ENCODE measurements at places on chromosomes 7 and 10. TPM values are rescaled to one million over a fixed set of nuclear protein-coding genes. Genes with fewer than 3 reads are reported as not detected.

- no peaks in the 10 kb centered on the region for H3K27me3 ChIP-seq
- no peak overlapping the region for H3K4me3 ChIP-seq
- no peak overlapping the region for H3K27ac ChIP-seq
These were observed 135.0 kb downstream of the GALNT17 start for GRCh38 chr7:71266912-71267311.

DNA sequence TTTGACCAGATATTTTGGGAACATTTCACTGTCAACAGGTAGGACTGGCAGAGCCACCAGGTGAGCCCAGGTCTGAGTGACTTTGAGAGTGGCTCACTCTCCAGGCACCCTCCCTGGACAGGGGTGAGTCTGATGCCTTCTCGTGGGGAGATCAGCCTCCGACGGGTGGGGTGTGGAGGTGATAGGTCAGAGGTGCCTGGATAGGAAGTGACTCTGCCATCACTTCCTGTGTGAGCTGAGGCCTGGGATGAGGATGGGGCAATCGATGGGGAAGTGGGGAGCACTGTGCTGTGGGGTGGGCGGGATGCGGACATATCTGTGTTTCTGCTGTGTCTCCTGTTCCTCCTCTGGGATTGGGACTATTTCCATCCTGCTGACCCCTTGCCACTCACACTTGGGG is 34.6 kb downstream of the IFT22 start:
- H3K36me3 ChIP-seq: no peaks in the 10 kb centered on the region
- no peaks in the 10 kb centered on the region for H3K4me1 ChIP-seq
- H3K27ac ChIP-seq: no peak overlapping the region
- H3K27me3 ChIP-seq: peaks cover 19% of the 10 kb centered on the region
- DNase-seq: no peak

The MAD1L1 gene
- total RNA-seq: 99.1 TPM

DNA sequence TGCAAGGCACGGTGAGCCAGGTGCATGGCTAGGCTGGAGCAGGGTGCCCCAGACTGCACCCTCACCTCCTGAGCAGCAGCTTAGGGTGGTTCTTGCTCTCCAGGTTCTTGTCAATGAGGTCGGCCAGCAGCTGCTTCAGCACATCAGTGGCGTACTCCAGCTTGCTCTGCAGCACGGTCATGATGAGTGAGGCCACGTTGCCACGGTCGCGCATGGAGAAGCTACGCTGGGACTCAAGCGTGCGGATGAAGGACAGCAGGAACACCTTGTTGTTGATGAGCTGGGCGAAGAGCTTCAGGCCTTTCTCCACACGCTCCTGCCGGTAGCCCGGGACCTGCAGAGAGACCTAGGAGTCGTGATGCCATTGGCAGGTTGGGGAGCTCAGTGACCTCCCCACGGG is 408.0 kb downstream of the PLXNA4 start:
- no peak overlapping the region for H3K4me3 ChIP-seq
- H3K27ac ChIP-seq: no peak overlapping the region
- no peaks in the 10 kb centered on the region for H3K4me1 ChIP-seq
- no peak for DNase-seq

GRCh38 chr10:38076687-38077086 is 17.4 kb upstream of the ZNF37A start:
- H3K4me3 ChIP-seq: no peak overlapping the region
- DNase-seq: no peak
- no peaks in the 10 kb centered on the region for H3K27me3 ChIP-seq
- H3K27ac ChIP-seq: no peak overlapping the region
- H3K4me1 ChIP-seq: no peaks in the 10 kb centered on the region

DNA sequence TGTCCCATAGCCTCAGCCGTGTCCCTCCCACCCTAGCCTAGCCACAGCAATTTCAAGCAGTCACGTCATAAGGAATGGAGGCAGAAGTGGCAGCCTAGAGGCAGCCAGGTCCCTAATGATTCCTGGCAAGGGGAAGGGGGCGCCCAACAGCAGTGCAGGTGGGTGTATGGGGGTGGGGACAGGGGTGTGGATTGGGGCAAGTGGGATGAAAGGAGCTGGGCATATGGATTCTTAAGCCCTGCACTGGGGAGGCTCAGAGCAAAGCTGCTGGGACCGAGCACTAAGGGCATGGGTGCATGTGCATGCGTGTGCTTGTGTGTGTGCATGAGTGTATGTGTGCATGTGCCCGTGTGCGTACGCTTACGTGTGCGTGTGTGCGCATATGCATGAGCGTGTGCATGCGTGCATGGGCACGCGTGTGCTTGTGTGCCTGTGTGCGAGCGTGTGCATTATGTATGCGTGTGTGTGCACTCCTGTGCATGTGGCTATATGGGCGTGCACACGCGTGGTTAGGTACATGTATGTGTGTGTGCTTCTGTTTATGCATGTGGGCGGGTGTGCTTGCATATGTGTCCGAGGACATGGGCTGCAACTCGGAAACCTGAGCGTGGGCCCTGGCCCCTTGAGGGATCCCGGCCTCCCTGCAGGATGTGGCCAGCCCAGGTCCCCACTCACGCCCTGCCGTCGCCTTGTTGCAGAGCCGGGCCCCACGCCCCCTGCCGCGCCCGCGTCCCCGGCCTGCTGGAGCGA is 34.1 kb downstream of the SH2B2 start:
- H3K4me1 ChIP-seq: peaks cover 19% of the 10 kb centered on the region
- DNase-seq: peak; percentile 54
- H3K27ac ChIP-seq: no peak overlapping the region
- H3K36me3 ChIP-seq: peaks cover 6% of the 10 kb centered on the region
- peaks cover 11% of the 10 kb centered on the region for H3K27me3 ChIP-seq

The ADAM8 gene
- total RNA-seq: 99.1 TPM

The HOXA1 gene
- 1.9 TPM for total RNA-seq

DNA sequence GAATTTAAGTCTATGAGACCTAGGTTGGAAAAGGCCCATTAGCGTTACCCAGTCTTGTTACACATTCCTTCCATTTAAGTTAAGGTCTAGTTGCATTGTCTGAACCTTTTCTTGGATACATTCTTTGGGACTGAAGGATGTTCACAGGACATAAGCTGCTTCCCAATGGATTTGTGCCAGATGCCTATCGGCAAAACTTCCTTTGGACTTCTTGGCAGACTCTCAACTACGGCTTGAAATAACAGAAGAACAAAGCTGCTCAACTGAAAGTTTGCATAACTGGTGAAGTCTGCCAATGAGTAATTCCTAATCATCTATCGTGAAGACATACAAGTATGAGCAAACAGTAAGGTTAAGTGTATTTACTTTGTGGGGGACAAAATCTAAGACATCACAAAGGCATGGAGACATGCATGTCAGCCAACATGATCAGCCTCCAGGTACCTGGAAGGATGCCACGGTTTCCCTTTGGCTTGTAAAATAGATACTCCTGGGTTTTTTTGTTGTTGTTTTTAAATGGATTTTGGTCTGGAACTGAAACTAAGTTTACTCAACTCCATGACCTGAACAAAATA is 35.4 kb downstream of the MALSU1 start:
- H3K4me3 ChIP-seq: no peak overlapping the region
- no peaks in the 10 kb centered on the region for H3K4me1 ChIP-seq
- no peaks in the 10 kb centered on the region for H3K36me3 ChIP-seq
- no peaks in the 10 kb centered on the region for H3K27me3 ChIP-seq
- H3K27ac ChIP-seq: peak overlapping the region; percentile 32

GRCh38 chr7:95342029-95342428 is 17.7 kb upstream of the PON1 start:
- H3K36me3 ChIP-seq: no peaks in the 10 kb centered on the region
- no peaks in the 10 kb centered on the region for H3K27me3 ChIP-seq
- no peak for DNase-seq
- H3K4me1 ChIP-seq: no peaks in the 10 kb centered on the region
- H3K4me3 ChIP-seq: no peak overlapping the region
- no peak overlapping the region for H3K27ac ChIP-seq

The RSU1 gene
- 62.7 TPM for total RNA-seq
